Stimulated activated CD4-positive, alpha-beta T cell treated with anti-CD3 and anti-CD28 coated beads, Interleukin-1b, Interleukin-23, amount 100 ng/mL, for 1 hour (primary cell): ENCODE measurements at places on chromosomes 4 and X.
A peak's percentile ranks its signal among the peaks of the same experiment; 100 is the strongest.

GRCh38 chrX:107831071-107831730 is 5.5 kb downstream of the MID2 start:
- DNase-seq, result no peak

DNA sequence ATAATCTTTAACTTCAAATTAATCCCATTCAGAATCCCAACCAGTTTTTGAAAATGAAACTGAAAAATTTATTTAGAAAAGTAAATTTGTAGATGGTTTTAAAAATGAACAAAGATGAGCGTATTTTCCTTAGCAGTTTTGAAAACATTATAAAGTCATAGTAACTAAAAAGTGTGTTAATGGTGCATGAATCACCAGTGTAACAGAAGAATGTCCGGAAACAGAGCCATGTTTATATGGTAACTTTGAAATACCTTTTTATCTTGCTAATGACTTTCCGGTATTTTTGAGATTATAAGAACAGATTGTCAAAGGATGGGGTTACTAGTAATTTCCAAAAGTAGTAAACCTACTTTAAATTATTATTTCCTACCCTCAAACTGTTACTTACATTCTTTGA is 145.9 kb downstream of the IRS4 start:
- no peak for DNase-seq

DNA sequence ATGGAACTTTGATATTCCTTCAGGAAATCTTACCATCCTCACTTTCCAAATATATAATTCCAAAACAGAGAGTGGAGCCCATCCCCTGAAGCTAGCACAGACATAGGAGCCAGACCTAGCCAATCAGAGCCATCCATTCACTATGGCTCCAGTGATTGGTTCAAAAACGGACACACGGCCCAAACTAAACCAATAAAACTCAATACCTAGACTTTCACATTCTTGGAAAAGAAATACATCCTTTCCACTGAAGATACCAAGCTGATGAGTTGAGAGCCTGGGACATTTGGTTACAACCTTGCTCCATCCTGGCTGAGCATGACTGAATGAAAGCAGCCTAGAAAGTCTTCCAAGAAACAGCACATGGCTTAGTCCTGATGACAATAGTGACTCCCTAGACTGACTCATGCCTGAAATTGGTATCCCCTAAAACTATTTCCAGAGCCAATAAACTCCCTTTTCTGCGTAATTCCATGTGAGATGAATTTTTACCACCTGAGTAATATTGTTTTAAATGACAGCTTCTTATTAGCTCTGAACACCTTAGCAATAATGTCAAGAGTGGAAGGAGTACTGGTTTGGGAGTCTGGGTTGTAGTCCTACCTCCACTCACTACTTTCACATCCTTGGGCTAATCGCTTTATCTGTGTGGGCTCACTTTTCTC is 189.6 kb upstream of the LNX1 start:
- DNase-seq, result no peak

DNA sequence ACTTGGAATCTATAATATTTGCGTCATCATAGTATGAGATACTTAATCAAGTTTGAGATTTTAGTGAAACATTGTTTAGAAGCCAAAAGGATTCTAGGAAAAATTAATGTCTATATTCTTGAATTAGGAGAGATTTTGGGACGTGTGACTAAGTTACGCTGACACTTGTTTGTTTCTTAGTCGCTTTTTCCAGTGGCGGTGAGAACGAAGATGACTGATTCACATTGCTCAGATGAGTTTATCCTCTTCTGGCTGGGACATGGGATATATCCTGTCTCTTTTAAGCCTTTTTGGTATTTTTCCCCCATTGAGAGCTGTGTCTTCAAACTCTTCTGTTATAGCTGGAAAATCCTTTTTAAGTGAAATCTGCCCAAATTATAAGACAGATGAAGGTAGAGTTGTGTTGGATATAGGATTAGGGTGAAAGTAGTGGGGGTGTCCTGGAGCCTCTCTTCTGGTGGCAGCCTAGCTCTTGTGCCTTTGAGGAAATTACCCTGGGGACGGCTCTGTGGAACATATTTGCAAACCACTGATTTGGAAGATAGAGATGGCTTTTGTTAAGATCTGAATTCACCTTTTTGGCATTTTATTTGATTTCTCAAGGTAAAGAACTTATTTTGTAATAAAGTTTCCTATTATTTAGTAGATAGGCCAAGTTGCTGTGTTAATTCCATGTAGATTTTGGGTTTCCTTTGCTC is 49.7 kb downstream of the HTT start:
- no peak for DNase-seq

GRCh38 chr4:98620087-98620784 is 38.2 kb downstream of the TSPAN5 start:
- no peak for DNase-seq

DNA sequence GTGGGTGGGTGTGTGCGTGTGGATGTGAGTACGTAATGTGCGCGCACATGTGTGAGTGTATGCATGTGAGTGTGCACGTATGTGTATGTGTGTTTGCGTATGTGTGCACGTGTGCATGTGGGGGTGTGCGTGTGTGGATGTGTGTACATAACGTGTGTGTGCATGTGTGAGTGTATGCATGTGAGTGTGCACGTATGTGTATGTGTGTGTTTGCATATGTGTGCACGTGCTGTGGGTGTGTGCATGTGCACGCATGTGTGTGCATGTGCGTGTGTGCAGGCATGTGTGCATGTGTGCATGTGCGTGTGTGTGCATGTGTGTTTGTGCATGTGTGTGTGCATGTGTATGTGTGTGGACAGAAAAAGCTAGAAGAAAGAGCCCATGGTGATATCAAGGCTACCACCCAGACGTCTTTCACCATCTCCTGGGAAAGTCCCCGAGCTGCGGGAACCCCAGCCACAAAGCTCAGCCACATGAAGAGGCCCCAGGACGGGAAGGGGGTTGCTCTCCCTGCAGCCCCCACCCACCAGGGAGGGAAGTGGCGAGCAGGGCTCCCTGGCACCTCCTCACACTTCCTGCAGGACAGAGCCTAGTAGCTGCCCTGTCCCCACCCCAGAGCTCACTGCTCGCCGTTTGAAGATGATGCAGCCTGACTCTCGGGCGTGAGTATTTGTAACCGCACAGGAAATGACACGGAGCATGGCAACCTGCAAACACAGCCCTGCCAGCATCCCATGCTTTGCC is 108.3 kb downstream of the DCTD start:
- no peak for DNase-seq

- DNase-seq, result no peak
These were observed 294.1 kb downstream of the STIM2 start for GRCh38 chr4:27154706-27155105.

DNA sequence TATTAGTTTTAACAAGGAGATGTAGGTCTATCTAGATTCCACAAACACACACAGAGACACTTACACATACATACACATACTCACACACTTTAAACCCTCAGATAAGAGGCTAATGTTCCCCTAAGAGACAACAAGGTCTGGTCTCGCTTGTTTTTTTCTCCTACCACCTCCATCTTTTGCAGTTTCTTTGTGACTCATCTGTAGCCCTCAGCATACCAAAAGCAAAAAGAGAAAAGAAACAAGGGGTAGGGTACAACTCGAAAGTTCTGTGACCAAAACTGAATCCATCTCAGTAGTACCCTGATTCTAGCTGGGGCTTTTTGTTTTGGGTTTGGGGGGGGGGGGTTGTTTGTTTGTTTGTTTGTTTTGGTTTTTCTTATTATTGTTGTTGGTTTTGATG is 12.2 kb upstream of the EXOSC9 start:
- DNase-seq, result no peak

DNA sequence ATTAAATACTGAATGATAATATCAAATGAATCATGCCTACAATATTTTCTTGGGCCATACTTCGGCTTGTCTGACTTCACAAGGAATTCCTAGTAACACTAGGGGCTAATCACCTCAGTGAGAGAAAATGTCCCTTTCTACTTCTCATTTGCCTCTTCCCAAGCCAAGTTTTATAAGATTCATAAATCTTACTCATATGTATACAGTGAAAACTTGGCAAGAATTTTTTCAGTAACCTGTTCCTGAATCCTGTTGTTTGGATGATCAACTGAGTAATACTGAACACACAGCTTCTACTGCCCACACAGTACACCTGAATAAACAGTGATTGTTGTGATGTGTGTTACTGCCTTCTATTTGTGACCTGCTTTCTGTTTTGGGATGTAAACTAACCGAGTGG is 16.5 kb downstream of the TMPRSS11E start:
- no peak for DNase-seq

GRCh38 chr4:24780936-24781495 is 14.4 kb upstream of the SOD3 start:
- DNase-seq, result no peak

GRCh38 chrX:45710081-45710801 is 509.6 kb upstream of the DIPK2B start:
- DNase-seq, result peak; percentile 13

DNA sequence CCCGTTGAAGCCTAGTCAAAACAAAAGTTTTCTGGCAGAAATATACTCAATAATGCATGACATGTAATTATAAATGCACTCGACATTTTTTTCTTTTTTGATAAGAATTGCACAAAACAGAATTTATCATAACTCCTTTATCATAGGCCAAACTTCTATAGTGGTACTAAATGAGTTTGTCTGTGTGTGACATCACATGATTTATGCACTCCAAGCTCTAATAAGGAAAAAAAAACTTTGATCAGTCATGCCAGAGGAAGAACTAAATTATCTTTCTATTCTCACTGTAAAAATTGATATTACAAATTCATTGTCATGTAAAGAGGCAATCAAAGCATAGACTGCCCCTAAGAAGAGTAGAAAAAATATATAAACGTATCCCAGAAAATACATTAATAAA is 112.4 kb upstream of the NOCT start:
- DNase-seq, result no peak

DNA sequence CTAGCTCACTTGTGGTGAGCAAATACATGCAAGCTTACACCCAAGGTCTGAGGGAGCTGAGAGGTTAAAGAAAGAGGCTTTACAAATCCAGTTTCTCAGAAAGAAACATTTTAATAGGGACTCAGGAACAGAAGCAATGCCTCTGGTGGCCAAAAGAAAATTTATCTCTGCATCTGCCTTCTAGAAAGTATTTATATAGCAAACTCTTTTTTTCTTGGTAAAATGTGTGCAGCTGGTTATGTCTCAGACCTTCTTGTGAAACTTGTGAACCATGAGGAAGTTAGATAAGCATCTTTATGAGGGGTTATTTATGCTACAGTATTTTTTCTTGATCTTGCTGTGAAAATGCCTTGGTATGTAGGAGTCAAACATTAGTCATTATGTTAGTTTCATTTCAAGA is 48.5 kb upstream of the CYSLTR1 start:
- no peak for DNase-seq

- no peak for DNase-seq
These were observed 72.6 kb downstream of the FRMPD3 start for GRCh38 chrX:107521877-107522586.

GRCh38 chr4:42624551-42624950 is 32.4 kb downstream of the ATP8A1 start:
- DNase-seq, result no peak

- DNase-seq, result no peak
These were observed 58.5 kb upstream of the LGI2 start for GRCh38 chr4:25089051-25089763.

DNA sequence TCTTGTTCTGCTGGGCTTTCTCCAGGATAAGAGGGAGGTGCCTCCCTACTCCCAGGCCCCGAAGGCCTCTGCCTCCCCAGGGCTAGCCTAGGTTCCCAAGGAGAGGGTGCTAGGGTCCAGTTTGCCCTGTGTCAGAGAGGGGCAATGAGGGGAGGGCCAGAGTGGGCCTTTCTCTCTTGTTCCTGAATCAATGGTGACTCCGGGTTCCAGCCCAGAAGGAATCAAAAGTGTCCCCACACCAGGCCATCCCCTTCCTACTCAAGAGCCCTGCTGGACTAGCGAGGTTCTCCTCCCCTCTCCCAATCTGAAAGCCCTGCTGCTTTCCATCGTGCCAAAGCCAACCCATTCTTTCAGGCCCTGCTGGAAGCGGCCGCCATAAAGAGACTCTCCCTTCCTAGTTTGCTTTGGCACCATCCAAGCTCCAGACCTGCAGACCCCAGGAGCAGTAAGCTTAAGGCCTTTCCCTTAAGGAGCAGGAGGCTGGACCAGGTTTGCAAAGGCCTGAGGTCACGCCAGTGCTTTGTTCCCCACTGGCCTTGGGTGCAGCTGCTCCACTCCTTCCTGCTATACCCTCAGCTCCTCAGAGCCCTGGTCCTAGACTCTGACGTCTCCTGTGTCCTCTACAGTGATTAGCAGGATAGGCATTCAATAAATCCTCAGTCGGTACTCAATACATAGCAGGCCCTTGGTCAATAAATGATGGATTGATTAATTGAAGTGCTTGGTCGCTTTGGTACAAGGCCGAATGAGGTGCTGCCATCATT is 10.6 kb downstream of the TSC22D3 start:
- DNase-seq, result no peak

DNA sequence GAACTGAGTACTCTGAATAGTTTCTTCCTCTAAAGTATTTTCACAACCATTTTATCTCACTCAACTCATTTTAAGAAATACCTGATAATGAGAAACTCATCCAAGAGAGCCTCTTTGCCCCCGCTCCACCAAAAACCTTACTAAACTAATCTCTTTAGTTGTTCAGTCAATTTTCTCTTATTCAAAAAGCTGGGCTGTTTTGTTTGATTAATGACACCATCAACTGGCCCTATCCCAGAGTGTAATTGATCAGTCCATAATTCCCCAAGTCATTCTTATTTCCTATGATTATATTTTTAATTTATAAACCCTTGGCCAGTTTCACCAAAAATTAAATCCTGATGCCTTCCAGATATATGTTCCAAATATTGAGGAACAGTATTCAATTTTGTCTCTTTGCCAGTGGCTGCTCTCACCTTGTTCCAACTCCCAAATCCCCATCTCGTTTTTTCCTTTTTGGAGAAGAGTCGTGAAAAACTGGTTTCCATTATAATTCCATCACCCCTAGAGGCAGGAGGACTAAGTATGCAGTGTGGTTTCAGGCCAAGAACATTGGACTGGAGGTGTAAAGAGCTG is 10.4 kb downstream of the LIMCH1 start:
- no peak for DNase-seq

DNA sequence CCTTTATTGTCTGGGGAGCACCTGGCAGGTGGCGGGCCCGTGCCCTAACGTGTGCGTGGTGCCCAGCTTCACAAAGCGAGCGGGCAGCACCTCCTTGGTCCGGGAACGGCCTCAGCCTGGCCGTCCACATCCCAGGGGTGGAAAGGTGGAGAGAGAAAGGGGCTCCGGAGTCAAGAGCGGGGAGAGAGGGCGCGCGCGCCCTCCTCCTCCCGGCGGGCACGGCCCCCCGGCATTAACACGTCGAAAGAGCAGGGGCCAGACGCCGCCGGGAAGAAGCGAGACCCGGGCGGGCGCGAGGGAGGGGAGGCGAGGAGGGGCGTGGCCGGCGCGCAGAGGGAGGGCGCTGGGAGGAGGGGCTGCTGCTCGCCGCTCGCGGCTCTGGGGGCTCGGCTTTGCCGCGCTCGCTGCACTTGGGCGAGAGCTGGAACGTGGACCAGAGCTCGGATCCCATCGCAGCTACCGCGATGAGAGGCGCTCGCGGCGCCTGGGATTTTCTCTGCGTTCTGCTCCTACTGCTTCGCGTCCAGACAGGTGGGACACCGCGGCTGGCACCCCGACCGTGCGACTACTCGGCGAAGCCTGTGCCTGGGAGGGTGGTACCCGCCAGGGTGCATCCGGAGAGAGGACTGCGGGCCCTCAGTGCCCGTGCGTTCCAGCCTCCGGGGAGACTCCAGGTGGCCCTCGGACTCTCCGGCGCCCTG is at the start of gene KIT:
KIT (plus strand) TSS at position 407 of the 701 bp plus-strand sequence; CDS start at position 465, 58 bp downstream.
- no peak for DNase-seq

GRCh38 chrX:100964362-100964761 is 5.1 kb upstream of the ARL13A start:
- DNase-seq, result no peak
